ENCODE measurements at places on chromosomes 12 and 14.

DNA sequence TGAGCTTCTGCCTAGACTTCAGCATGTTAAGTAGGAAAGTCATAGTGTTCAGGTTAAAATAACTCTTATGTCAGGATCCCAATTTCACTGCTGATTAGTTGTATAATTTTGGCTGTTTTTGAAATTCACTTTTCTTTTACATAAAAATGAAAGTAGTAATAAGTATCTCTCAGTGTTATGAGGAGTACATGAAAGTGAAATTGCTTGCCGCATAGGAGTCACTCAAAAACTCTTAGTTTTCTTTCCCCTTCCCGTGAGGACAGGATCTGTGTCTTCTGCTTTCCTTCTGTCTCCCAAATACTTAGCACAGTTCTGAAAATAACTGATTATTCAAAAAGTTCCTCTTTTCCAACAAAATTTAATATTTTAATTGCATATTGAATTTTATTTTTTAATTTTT is 100.5 kb downstream of the SLC38A4 start:
- no peak for DNase-seq

- DNase-seq = no peak
Observed at GRCh38 chr12:15818418-15818817, 29.2 kb upstream of the EPS8 start.

DNA sequence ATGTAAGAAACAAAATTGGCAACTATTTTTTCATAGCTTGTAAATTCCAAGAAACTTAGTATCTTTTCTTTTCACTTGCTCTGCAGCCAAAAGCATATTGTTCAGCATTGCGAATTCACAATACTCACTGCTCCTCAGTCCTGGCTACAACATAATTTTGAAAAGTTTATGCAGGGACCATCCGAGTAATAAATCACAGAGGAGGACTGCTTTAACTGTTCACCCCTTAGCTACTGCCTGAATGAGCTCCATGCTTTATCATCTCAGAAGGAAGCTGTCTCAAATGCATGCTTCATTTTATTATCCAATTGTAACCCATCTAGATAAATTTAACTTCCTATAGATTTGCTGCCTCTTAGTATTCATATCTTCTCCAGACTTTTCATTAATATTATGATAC is 827.8 kb downstream of the DIO2 start:
- no peak for DNase-seq

GRCh38 chr12:1797011-1797901 is 23.1 kb upstream of the LRTM2 start:
- DNase-seq = peak; percentile 64

GRCh38 chr12:8089716-8090115 is 7.6 kb downstream of the NECAP1 start:
- no peak for DNase-seq

- no peak for DNase-seq
Observed at GRCh38 chr12:90074086-90074485, 365.4 kb upstream of the ATP2B1 start.

- no peak for DNase-seq
Observed at GRCh38 chr12:1702713-1703112, 11.8 kb downstream of the ADIPOR2 start.

- no peak for DNase-seq
Observed at GRCh38 chr12:119005085-119005484, 23.7 kb downstream of the SRRM4 start.

GRCh38 chr12:125890971-125891370 is 825.7 kb downstream of the AACS start:
- DNase-seq = no peak

DNA sequence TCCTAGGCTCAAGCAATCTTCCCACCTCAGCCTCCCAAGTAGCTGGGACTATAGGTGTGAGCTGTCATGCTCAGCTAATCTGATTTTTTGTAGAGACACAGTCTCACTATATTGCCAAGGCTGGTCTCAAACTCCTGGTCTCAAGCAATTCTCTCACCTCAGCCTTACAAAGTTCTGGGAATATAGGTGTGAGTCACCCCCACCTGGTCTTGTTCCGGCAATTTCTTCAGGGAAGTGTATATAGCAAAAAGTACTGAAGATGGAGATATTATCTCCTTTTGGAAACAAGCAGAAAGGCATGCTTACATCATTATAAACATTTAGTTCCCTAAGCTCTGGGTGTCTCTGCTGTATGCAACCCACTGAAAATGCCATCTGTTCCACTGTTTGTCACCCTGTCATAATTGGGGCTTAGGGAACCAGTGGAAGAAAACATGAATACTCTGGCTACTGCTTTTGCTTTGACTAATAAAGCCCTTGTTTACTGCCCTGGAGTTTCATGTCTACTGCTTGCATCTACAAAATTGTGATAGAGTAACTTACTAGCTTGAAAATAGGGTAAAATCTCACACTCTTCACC is 940.2 kb downstream of the GALC start:
- DNase-seq = no peak

DNA sequence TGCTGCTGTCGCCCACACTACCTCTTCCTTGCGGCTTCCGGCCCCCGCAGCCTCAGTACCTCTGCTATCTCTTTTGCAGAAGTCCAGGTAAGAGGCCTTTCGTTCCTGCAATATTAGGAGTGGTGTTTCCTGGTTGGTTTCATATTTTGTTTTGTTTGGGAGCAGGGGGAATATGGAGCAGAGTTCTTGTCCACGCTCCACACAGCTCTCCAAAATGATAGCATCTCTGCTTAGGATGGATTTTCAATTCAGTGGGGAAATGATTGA is 768 bp downstream of the OXA1L start:
- no peak for DNase-seq

- no peak for DNase-seq
Observed at GRCh38 chr14:59060841-59061240, 127.6 kb upstream of the DAAM1 start.

- DNase-seq = no peak
Observed at GRCh38 chr14:25237845-25238244, 187.9 kb upstream of the STXBP6 start.

DNA sequence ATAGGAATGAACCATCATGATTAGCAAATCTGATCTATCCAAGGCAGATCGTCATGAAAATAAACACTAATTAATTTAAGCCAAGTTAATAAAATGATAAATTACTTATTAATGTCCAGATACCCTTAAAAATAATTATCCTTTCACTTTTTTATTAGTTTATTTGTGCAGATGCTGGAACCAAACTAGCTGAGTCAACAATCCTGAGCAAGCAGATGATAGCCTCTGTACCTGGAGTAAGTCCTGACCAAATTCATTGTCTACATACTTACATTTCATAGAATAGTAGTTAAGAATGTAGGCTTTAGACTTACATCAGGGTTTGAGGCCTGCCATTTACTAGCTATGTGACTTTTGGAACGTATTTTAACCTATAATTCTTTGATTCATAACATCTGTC is 105.8 kb downstream of the PRIMA1 start:
- DNase-seq = no peak

DNA sequence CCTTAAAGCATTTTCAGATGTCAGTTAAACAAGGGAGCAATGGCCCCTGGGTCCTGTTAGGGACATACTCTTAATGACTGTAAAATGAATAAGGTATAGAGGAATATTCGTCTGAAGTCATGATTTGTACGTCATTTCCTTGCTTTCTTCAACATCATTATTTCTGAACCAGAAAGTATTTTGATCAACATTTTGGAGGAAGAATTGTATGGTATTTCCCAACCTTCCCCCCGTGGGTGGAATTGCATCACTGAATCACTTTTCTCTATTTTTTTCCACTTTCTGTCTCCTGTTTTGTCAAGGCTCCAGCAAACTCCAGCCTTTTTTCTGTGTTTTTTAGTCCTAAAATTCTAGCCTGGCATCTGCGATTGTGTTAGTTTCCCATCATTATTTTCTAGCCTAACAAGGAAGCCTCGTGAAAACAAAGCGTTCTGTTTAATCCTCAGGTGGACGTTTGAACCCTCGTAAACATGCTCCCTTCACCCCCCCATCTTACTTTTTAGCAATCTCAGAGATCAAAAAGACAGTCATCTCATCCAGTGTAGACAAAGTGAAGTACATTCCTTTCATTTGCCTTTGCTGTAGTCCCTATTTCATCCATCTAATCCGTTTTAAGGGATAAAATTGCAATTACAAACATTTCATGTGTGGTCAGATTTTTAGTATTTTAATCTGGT is 62.3 kb downstream of the ETV6 start:
- DNase-seq = no peak

DNA sequence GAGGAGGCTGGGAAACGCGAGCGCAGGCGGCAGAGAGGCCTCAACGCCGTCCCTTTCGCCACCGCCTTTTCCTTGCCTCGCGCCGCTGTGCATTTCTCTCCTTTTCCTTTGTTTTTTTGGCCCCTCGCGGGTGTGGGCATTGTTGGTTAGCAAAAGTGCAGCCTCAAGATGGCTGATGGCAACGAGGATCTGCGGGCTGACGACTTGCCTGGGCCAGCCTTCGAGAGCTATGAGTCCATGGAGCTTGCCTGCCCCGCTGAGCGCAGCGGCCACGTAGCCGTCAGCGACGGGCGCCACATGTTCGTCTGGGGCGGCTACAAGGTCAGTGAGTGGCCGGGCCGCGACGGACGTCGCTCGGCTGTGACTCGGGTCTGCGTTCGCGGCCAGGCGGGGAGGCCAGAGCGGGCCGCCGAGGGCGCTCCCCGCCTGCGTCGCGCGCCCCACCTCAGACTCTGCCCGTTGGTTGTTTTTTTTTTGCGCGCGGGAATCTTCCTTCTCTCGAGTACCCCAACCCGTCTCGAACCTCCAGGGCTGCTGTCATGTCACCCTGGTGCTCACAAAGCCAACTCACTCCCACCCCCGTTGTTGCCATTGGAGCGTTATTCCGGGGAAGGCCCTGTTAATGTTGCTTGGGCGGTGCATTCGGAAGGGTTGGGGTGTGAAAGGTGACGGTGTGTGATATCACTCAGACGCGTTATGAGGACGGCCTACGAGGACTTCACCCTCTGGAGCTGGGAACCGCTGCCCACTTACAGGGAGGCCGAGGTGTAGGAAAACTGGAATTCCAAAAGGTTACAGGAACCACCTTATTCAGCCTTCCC is 558 bp downstream of the KLHDC2 start:
- DNase-seq = peak; percentile 79

GRCh38 chr14:53016491-53016890 is 65.6 kb upstream of the FERMT2 start:
- DNase-seq = no peak

- no peak for DNase-seq
Observed at GRCh38 chr12:65825507-65826352, 1.4 kb downstream of the HMGA2 start.

DNA sequence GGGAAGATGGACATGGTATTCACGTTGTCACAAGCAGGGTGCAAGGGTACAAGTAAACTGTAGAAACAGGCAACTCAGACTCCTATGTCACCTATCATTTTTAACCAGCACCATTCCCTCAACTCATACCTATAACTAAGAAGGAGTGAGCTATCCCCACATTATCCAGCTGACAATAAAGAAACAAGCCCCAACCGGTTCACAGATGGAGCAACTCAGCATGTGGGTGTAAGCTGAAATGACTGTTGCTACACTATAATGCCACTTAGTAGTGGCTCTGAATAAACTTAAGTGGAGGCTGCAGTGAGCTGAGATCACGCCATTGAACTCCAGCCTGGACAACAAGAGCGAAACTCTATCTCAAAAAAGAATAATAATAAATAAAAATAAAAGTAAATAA is 829.5 kb upstream of the MDGA2 start:
- DNase-seq = no peak

All from CD4-positive, alpha-beta T cell treated with Interleukin-12 subunit alpha and Interleukin-12 subunit beta, for 1 hour (primary cell).